Femur (tissue), 1 donor: ENCODE measurements at places on chromosomes 11 and 22.

DNA sequence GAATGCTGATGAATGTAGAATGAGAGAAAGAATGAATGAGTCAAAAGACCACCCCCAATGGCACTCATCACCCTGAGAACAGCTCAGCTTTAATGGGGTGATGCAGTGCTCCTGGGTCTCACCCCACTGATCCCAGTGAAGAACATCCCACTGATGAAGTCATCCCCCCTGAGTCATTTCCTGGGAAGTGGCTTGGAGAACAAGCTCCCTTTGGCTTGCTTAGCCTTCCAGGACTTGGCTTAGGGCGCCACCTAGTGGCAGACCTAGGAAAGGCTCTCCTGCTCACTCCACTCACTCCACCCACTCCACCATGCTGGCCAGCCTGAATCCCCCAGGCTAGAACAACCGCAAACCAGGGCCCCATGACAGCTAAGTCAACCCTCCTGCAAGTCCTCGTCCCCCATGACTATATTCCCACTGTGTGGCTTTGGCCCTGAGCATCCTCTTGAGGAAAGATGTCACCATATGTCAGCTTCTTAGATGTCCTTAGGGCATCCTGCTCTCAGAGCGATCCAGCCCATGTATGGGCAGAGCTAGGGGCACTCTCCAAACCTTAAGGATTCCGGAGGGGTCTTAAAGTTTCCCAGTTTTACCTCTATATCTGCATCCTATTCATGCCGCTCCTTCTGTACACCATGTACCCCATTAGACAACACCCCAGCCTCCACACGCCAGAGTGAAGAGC is 17.8 kb upstream of the TMPRSS13 start:
- DNase-seq, result peak; percentile 92

- DNase-seq, result no peak
Observed at GRCh38 chr11:71326328-71326940, 74.1 kb upstream of the SHANK2 start.

DNA sequence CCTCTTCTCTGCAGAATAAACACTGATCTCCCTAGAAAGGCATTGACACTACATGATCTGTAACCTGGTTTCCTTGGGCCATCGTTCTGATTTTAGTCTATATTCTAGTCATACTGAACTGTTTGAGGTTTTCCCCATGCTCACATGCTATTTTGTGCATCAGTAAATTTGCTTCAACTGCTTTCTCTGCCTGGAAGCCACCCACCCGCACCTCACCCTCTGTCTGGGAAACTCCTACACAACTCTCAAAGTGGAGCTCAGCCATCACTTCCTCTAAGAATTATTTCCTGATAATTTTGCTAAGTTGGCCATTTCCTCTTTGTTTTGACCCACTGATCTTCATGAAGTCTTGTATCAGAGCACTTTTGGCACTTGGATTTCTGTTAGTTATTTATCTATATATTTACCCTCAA is 36.1 kb downstream of the MMP20 start:
- no peak for DNase-seq

DNA sequence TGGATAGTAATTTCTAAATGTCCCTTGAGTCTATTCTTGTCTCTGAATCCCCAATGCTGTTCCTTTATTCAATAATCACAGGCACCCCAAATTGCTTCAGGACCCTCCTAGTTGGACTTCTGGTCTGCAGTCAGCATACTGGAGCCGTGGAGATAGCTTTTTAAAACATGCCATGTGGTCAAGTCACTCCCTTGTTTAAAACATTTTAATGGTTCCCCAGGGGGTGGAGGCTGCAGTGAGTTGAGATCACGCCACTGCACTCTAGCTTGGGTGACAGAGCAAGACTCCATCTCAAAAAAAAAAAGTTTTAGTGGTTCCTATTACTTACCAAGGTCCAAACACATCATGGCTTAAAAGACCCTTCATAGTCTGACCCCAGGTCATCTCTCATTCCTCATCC is 220.3 kb downstream of the ADAMTS15 start:
- no peak for DNase-seq

DNA sequence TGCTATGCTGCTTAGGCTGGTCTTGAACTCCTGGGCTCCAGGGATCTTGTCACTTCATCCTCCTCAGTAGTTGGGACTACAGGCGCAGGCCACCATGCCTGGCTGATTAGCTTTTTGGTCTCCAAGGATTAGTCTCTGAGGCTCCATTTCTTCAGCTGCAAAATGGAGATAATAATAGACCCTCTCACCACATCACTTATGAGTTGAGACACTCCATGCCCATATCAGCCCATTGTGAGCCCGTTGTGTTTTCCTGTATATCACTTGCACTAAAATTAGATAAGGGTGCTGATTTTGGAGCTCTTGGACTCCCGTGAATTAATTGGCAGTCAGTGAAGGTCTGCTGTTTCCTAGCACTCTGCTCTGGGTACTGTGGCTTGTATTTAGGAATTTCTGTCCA is 36.0 kb downstream of the DEPDC5 start:
- DNase-seq, result no peak
